Kidney (tissue), 22 donors: ENCODE measurements at places on chromosomes 5 and 9. TPM values are rescaled to one million over a fixed set of nuclear protein-coding genes. Genes with fewer than 3 reads are reported as not detected.
A peak's percentile ranks its signal among the peaks of the same experiment; 100 is the strongest.

GRCh38 chr9:99244344-99245260 is 22.5 kb downstream of the SEC61B start:
- no peak for DNase-seq

DNA sequence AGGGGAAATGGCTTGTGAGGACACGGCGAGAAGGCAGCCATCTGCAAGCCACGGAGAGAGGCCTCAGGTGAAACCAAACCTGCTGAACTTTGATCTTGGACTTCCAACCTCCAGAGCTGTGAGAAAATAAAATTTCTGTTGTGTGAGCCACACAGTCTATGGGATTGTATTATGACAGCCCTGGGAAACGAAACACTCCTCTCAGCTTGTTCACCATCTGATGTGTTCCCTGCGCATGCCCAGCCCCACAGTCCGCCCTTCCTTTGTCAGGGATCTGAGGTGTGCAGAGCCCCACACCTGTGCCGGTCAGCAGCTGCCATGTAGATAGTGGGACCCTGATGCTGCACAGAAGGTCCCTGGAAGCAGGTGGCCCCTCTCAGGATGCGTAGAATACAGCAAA is 34.1 kb downstream of the PLPP7 start:
- no peak for DNase-seq

DNA sequence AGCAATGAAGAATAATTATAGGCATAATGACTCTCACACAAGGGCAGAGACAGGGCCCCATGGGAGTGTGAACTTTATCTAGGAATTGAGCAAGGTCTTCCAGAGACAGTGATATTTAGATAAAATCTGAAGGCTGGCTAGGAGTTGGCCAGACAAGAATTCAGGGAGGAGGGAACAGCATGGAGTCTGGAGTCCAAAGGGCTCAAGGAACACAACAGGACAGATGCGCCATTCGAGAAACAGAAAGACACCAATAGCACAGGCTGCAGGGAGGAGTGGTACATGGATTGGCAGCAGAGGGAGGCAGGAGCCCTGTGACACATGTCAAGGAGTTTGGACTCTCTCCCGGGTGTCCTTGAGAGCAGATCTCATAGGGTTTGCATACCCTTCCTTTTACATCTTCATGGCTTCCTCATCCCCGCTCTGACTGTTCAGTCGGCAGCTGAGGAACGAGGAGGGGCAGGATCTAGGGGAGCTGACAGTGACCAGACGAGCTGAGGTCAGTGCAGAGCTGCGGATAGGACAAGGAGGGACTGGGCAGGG is 64.0 kb upstream of the XPA start:
- no peak for DNase-seq

GRCh38 chr9:15101095-15101494 is 190.9 kb upstream of the FREM1 start:
- no peak for DNase-seq

Gene CD14
- total RNA-seq = 68.8 TPM

GRCh38 chr9:113618836-113619490 is 155.4 kb downstream of the RGS3 start:
- DNase-seq = no peak

Gene LCNL1
- total RNA-seq = 1.4 TPM

GRCh38 chr5:132420706-132421272 is 51.3 kb downstream of the SLC22A5 start:
- DNase-seq = no peak

DNA sequence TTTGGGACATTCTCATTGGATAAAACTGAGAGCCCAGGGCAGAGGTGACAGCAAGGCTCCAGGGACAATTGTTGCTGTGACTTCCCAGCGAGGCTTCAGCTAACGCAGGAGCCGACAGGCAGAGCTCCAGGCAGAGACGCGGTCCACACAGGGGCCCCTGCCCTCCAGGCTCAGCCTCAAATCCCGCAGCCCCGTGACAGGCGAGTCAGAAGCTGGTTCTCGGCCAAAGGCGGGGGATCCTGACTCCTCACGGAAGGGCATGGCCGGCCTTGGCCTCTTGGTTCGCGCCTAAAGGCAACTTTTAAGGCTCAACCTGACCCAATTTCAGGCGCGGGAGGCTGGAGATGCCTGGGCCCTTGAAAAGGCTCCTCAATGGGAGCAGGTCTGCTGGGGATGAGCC is 21.3 kb downstream of the SLC12A7 start:
- no peak for DNase-seq

Gene PCDHGA4
- 3.9 TPM for total RNA-seq

Gene SPATA31D3
- not detected for total RNA-seq

Gene SLC36A3
- total RNA-seq = not detected

DNA sequence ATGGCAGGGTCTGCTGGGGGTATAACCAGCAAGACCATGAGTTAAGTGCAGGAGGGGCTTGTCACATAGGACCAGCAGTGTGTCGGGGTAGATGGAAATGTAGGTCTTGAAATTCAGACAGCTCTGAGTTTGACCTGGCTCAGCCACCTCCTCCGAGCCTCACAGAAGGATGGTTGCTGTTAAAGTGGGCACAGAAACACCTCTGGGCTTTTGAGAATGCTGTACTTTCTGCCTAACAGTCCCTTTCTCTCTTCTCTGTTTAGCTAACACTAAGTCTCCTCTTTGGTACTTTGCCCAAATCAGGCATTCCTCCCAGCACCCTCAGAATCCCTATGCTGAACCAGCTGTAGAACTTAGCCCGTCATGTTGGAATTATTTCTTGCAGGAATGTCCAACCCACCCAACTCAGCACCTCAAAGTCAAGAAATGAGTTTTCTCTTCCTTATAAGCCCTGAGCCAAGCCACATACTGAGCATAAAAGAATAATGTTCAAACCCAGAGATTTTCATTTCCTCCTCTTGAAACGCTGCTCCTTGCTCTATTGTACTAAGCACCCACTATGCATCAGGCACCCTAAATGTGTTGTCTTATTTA is 41.7 kb upstream of the MATR3 start:
- no peak for DNase-seq

GRCh38 chr5:10932426-10932825 is 171.4 kb upstream of the DAP start:
- DNase-seq = no peak

GRCh38 chr5:64765804-64766504 is 2.5 kb downstream of the SREK1IP1 start:
- DNase-seq = no peak

Gene EQTN
- total RNA-seq = 1.4 TPM

DNA sequence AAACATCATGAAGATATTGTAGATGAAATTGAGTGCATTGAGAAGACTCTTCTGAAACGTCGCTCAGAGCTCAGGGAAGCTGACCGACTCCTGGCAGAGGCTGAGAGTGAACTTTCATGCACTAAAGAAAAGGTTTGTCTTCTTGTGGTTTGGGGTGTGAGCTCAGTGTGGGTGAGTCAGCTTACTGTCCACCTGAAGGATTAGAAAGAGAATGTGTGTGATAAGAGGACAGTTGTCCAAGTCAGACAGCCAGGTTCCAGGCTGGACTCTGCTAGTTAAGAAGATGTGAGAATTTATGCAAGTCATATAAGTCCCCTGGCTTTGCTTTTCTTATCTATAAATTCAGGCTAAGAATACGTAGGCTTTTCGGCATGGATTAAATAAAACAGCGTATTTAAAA is 46.9 kb downstream of the RAB14 start:
- DNase-seq = no peak

DNA sequence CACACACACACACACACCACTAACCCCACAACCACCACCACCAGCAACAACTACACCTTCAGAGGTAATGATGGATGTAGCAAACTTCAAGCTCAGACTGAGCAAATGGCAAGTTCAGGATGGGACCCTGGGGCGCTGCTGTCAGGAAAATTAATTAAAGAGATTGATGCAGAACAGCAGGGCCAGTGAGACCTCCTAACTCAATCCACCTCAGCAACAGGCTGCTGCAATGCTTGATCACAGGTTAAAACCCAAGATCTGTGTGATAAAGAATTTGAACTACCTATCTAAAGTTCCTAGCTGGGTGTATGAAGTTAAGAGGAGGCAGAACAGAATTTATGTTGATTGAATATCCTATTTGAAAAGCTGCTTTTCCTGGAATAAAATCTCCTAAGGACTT is 140.3 kb upstream of the FER start:
- DNase-seq = no peak

GRCh38 chr5:113524927-113525326 is 11.4 kb downstream of the YTHDC2 start:
- DNase-seq = no peak

Gene IL3
- total RNA-seq = not detected

Gene FOXD4L5
- 0.09 TPM for total RNA-seq

Gene FYB1
- 53.7 TPM for total RNA-seq

- no peak for DNase-seq
These were observed 3.2 kb upstream of the SRP19 start for GRCh38 chr5:112857866-112858265.

Gene KIF24
- 2.8 TPM for total RNA-seq

Gene NR6A1
- total RNA-seq = 3.5 TPM

Gene PFN3
- not detected for total RNA-seq

Gene NR2F1-AS1
- total RNA-seq = 13.0 TPM

- DNase-seq = no peak
These were observed 235.7 kb downstream of the CDK5RAP2 start for GRCh38 chr9:120344230-120344629.

GRCh38 chr5:78758169-78758839 is 109.7 kb upstream of the LHFPL2 start:
- no peak for DNase-seq

DNA sequence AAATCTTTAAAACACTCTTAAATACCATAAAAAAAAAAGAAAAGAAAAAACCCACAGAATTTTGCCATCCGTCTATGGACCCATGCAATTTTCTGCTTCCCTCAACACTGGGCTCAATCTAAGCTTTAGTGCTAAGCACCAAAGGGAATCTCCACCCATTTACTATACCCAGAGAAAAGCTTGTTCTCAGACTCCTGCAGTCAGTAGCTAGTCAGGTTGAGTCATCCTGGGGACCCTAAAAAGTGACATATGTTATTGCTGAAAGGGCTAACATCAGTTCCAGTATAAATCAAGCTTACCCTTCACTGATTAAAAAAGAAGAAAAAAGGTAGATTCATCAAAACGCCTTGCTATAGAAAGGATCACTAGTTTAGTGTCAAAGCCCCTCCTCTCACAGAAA is 177.6 kb downstream of the MUSK start:
- no peak for DNase-seq

Gene SLC6A3
- total RNA-seq = 0.54 TPM

DNA sequence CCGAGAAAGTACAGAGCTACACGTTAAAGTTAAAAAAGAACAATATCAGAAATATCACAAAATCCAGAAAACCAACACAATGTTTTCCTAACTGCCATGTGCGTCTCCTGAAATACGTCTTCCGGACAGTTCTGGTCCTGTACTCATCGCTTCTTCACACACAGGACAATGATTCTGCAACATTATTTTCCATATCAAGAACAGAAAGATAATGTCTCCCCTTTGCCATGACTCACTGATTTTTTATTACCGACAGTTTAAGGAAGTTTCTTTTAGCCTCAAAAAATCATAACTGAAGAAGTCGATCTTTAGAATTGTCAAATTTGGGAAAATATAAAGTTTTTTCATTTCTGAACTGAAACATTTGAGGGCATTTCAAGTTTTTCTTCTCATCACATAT is 2.5 kb downstream of the TBC1D9B start:
- no peak for DNase-seq

GRCh38 chr5:179258922-179259730 is 86.1 kb downstream of the ADAMTS2 start:
- peak; percentile 20 for DNase-seq

DNA sequence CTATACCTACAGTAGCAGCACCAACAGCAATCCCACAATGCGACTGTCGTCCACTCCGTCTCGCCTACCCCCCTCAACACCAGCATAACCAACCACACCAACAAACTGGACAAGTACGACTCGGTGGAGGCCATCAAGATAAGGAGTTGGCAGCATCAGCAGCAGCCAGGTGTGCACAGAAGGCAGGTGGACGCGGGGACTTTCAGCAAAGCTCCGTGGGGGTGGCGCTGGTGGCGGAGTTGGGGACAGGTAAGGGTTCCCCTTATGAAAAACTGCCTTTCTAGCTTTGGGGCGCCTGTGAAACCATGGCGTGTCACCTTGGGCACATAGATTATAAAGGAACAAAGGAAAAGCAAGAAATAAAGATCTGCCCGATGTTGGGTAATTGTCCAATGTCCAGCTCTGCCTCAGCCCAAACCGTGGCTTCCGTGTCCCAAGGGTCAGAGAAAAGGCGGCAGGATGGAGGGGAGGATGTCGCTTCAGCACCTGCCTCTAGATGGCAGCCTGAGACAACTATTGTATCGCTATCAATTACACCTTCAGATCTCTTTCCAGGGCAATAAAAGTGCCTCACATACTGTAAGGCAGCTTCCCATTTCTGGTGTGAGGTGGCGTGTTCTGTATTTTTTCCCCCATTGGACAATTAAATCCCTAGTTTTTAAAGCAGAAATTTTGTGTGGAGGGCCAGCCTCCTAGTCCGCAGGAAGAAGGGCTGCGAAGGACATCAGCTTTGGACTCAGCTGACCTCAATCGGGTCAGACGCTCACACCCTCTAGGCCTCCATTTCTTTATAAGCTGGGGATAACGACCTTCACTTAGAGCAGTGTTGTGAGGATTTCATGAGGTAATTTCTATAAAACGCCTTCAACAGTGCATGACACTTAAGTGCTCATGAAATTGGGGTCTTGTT is 58.8 kb downstream of the MTRR start:
- peak; percentile 78 for DNase-seq

Gene DRD1
- 0.25 TPM for total RNA-seq

- no peak for DNase-seq
These were observed 334.6 kb upstream of the MPDZ start for GRCh38 chr9:13614060-13614459.

Gene PCSK5
- 14.7 TPM for total RNA-seq

DNA sequence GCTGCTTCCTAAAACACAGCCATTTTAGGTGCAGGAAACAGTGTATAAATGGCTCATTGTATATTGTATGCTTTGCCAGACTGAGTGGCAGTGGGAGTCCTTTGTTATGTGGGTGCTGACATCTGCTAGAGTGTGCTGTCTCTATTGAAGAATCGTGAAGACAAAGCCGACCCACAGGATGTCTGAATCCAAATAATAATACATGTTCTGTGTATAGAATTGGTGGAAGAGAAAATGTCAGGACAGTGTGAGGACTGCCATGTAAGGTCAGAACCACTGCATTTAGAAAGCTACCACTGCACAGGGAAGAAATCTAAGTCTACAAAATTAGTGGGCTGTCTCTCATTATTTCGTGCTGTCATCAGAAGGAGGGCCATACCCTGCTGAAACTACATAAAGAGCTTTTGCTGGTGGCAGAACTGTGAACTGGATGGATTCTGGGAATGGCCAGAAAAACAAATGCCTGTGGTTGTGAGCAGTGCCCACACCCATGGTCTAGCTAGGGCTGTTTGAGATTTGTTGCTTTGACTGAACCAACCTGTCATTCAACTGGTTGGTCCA is 2.5 kb downstream of the IL7R start:
- no peak for DNase-seq

GRCh38 chr5:55989860-55990259 is 4.9 kb downstream of the IL6ST start:
- DNase-seq = no peak

GRCh38 chr5:113266227-113266912 is 168.4 kb downstream of the TSSK1B start:
- no peak for DNase-seq
